Activated T-cell treated with anti-CD3 and anti-CD28 coated beads for 4 hours (primary cell): ENCODE measurements at places on chromosomes 2 and 18.

- no peak for DNase-seq
Measured at GRCh38 chr2:113148606-113149552, 21.5 kb downstream of the IL1RN start.

- DNase-seq, result no peak
Measured at GRCh38 chr2:76019128-76019527, 308.4 kb upstream of the GCFC2 start.

DNA sequence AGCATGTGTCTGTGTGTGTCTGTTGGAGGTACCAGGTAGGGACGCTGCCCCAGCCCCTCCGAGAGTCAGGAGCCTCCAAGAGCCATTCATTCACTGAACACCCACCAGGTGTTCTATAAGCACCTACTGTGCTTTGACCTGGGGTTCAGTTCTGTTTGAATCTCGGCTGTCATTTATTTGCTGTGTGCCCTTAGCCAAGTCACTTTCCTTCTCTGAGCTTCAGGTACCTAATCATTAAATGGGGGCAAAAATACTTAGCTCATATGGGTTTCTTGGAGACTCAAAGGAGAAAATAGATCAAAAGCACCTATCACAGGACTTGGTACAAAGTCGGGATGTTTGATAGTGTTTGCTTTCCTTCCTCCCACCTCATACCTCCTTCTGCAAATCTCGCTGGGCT lies 13.2 kb downstream of the ASIC4 start:
- DNase-seq, result no peak

- no peak for DNase-seq
Measured at GRCh38 chr2:96699621-96700020, 40.2 kb downstream of the LMAN2L start.

DNA sequence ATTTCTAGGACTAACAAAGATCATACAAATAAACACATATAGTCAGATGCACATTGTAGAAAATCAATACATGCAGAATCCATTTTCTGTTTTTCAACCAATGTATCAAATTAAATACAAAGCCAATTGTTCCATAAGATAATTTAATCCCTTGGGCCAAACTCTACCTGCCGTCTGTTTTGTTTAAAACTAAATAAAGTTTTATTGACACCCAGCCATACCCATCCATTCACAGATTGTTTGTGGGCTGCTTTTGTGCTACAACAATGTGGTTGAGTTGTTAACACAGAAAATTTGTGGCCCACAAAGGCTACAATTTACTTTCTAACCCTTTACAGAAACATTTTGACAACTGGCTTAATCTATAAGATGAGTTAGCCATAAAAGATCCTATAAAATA lies 484.0 kb upstream of the ID2 start:
- no peak for DNase-seq

DNA sequence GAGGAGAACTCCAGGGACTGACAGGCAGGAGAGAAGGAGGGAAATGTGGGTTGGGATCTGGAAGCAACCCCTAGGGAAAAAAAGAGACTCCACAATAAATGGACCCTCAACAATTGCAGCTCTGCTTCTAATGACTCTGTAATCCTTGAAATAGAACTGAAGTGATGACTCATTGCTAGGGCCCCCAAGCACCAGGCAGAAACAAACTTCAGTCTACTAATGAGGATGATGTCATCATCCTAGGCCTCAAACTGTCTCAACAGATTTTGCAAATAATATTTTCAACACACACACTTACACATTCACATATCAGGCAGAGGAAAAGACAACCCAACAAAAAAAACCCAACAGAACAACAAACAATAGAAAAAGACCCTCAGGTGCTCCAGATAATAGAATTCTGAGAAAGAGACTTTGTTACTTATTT lies 143.3 kb downstream of the HDAC4 start:
- no peak for DNase-seq

GRCh38 chr2:241866790-241867645 lies 2.5 kb upstream of the RTP5 start:
- no peak for DNase-seq

DNA sequence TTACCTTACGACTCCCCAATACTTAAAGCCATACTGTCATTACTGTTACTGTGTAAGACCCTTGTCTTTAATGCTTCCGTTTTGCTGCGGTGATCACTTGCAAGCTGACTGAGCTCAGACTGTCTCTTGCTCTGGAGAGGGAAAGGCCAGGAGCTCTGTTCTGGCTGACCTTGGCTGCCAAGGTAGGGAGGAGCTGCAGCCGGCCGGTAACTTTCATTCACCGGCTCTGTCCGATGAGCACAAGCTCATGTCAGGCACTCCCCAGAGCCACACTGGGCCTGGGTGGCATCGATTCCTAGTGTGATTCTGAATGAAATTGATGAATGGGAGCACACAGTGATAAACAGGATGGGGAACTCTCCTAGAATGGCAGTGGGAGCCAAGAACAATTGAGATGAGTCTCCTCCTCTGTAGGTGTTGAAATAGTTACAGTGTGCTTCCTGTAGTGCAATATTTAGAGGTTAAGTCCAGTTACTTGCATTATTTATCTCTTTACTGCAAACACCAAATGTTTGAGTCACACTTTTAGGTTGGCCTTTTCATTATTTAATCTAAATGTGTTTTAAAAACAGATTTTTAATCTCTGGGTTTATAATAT lies 100.9 kb downstream of the ATP9B start:
- DNase-seq, result no peak

- DNase-seq, result no peak
Measured at GRCh38 chr2:238921259-238921658, 73.4 kb downstream of the TWIST2 start.
